Stimulated activated CD8-positive, alpha-beta memory T cell treated with anti-CD3 and anti-CD28 coated beads, Interleukin-15, amount 100 ng/mL, for 4 hours (primary cell): ENCODE measurements at places on chromosomes 3 and 15.

DNA sequence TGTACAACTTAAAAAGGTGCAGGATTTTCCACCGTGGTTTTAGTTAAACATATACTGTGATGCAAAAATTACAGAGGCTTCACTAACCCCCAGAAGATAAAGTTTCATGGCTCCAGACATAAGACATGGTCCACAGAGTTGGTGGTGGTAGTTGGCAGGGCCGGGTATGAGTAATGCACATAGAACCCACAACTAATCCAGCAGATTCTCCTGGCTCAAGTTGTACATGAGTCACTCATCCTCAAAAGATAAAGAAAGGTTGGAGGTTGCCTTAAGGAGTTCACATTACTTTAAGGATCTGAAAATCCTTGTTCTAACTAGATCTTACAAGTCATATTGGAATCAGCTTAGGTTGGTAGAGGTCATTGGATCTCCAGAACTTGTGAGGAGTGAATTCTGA, 98.3 kb upstream of the ZBTB20 start:
- no peak for DNase-seq

GRCh38 chr3:23916152-23916885, 471 bp downstream of the NKIRAS1 start:
- DNase-seq: no peak

DNA sequence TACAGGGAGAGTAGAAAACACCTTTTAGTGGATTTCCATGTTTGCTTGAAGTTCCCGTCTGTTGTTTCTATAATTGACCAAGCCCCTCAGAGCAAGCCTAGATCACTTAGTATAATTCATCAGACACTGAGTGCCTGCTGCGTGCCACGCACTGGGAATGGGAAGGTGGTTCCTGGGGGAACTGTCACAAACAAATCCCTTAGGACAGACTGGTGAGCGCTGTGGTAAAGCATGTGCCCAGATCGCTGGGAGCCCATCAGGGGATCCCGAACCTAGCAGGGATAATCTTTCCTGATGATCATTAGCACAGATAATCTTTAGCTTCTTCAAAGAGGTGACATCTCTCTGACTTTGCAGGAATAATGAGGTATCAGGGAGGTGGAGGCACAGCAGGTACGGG, 9.6 kb downstream of the MRPS11 start:
- DNase-seq: no peak

GRCh38 chr15:70111203-70112073, 13.7 kb upstream of the TLE3 start:
- DNase-seq: no peak

DNA sequence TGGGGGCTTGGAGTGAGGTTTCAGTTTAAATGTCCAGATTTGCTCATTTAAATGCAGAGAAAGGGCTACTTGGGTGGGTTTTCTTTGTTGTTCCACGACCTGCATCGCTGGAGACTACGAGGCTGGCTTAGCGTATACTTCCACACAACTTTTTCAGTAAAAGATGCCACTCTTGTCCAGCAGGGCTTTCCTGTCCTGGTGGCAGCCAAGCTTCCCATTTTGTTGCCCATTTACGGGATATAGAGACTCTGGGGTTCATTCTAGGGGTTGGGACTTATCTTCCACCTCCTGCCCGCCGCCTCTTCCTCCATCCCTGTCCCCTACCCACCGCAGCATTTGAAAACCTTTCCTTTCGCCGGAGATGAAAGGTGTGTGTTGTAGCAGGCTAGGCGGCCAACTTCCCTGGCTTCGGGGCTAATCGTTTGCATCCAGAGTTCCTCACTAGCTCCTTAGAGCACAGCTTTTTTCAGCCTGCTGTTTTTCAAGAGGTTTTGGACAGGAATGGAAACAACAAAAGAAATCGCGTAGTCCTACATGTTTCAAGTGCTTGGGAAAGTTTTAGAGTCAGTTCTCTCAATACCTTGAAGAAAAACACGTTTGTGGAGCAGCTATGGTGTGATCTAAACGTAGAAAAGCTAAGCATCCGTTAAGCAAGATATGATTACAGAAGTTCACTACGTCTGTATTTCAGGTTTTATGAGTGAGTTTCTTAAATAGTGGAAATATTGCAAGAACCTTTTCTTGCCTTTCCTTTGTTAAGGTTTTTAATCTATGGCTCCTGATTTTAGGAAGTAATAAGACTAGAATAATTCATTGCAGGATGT, 843 bp downstream of the CHRNA5 start:
- no peak for DNase-seq

DNA sequence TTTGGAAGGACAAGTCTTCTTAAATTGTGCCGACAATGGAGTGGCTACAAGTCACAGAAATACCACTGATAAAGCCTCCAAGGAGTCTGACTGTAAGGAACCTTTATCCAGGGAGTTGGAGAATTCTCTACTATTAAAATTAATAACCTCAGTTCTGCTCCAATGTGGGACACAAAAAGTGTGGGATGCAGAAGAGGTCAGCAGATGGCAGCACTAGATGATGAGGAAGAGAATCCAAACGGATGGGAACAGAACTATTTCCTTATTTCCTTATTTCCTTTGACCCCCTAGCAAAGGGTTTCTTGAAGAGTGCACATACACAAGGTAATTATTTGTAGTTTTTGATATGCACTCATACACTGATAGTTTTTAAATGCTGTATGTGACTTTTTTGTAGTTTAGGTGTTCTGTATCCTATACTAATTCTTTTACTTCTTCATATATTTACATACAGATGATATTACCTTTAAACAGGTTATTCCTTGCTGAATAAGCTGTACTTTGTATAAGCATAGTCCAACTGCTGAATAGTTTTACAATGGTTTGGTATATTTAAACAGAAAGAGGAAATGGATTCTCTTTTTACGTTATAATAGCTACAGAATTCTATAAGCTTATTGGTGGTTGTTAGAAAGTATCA, 25.6 kb upstream of the NLGN1 start:
- DNase-seq: no peak

DNA sequence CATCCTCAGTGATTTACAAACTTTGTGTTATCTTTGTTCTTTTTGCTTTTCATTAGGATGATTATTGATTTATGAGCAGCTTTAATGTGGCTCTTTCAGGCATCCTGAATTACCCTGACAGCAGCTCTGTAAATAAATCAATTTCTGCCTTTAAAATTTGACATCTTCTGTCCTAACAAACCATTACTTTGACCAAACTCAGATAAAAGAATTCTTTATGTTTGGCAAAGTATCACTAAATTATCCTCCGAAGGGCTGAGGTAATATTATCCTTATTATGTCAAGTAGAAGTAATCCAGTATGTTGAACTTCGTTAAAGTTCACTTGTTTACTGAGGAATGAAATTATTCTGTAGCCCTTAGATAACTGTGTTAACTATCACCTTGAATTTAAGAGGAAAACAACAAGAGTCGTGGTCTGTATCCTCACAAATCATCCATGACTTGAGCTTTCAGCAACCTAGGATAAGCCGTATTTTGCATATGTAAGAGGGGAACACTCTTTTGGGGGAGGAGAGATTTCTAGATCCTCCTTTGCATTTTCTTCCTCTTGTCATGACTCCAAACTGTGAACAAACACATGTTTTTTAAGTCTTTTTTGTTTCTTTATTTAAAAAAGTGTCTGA, 173.2 kb upstream of the STAC start:
- DNase-seq: no peak
